ENCODE measurements at places on chromosomes 5 and 9.

GRCh38 chr9:92385001-92385400, 19.4 kb downstream of the OGN start:
- no peak for DNase-seq

DNA sequence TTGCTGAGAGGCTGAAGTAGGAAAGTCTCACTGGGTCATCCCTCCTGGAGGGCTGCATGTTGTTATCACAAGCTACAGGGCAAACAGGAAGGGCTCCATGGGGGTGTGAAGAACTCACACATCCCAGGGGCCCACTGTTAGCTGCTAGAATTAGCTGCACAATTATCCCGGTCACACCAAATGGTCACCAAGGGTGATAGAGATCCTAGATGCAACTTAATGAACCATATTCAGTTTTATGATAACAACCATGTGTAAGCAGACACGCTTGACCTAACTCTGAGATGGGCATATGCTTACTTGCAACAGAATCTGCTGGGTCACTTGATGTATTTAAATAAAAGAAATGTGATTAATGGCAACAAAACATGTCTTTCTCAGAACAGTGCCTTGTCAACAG, 143.5 kb upstream of the C6 start:
- no peak for DNase-seq

GRCh38 chr5:170132269-170132975, 26.7 kb downstream of the FOXI1 start:
- DNase-seq = no peak

- no peak for DNase-seq
Observed at GRCh38 chr5:151151793-151152192, 5.8 kb downstream of the ANXA6 start.

DNA sequence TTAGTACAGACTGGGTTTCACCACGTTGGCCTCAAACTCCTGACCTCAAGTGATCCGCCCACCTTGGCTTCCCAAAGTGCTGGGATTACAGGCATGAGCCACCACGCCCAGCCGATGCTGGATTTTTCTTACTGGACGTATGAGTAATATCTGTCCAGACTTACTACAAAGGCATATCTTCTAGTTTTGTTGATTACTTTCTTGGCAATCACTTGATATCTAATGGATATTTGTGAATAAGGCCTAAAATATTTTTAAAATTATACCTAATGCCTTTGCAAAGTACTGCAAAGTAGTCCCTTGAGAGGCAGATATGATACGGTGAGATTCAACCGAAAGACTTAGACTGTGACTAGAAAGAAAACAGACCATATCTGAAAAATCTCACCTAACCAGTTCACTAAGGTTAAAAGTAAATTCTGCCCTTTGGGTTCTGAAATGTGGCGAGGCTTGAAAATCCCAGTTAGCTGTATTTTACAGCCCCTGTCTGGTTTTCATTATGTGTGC, 152.1 kb downstream of the GNAQ start:
- no peak for DNase-seq

- no peak for DNase-seq
Observed at GRCh38 chr5:21145376-21145775, 1157.4 kb upstream of the CDH18 start.

GRCh38 chr9:124108216-124108615, 96.6 kb downstream of the LHX2 start:
- DNase-seq = no peak

DNA sequence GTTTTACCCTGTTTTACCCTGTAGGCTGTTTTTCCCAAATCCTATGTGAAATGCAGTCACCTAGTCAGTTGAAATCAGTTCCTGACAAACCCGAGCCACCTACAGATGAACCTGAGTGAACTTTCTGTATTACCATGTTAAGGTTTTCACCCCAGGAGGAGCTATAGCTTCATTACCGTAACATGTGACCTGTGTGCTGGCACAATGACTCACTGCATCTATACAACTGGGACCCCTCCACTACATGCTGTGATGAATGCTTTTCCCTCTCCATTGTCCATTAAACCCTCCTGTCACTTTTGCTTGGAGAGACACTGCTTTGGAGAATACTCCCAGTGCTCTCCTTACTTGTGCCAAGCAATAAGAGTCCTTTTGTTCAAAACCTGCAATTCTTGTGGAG, 1974.8 kb downstream of the EFNA5 start:
- no peak for DNase-seq

GRCh38 chr5:38207343-38207742, 51.0 kb upstream of the EGFLAM start:
- no peak for DNase-seq

GRCh38 chr5:34511481-34511880, 144.6 kb upstream of the RAI14 start:
- no peak for DNase-seq

DNA sequence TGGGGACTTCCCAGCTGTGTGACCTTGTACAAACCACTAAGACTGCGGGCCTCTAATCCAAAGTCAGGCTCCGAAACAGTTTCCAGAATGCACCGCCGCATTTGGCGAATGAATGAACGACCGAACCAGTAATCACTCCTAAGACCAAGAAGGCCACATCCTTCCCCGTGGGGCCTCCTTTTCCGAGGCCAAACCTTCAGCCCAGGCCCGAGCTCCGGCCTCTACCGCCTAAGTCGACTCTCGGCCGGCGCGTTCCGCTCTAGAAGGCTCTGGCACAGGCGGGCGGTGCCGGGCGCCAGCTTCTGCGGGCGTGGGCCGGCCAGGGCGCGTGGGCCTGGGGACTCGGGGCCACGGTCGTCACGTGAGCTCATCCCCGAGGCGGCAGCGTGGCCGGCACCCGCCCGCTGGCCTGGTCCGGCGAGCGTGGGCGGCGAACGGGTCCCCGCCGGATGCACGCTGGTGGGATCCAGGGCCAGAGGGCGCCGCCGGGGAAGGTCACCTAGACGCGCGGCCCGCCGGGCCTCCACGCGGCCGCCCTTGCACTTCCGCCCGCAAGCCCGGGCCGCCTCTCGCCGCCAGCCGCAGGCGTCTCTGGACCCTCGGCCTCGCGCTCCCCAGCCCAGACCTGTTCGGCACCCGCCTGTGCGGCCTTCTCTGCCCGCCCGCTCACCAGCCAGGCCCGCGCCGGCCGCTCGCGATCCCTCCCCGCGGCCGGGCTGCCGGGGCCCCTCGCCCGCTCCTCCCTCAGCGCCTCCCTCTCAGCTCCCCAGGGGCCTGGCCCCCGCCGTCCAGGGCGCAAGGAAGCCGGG, 754 bp downstream of the VDAC1 start:
- no peak for DNase-seq

GRCh38 chr9:4662989-4663792, 1.1 kb downstream of the PLPP6 start:
- no peak for DNase-seq

DNA sequence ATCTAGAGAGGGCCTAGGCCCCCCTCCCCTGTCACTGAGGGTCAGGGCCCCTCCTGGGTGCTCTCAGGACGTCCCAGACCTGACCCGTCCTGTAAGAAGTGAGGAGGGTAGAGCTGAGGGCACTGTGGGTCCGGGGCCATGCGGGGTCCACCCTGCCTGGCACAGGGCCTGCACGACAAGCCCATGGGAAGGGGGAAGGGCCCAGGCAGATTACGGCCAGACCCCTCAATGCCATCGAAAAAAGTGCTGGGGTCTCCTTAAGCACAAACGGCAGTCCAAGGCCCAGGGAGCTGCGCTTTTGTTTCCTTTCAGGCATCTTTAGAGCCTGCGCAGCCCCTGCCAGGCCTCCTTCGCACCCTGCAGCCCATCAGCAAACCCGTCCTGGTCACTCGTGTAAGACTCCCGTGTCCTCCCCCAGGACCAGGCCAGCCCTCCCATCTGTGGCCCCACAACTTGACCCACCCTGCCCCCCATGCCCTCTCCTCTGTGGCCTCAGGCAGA, 4.4 kb upstream of the EXOC3 start:
- DNase-seq = no peak

- no peak for DNase-seq
Observed at GRCh38 chr9:38287420-38287985, 105.0 kb upstream of the ALDH1B1 start.

- DNase-seq = no peak
Observed at GRCh38 chr9:116208417-116209232, 55.0 kb downstream of the PAPPA start.

GRCh38 chr5:88503041-88503345, 234.3 kb upstream of the TMEM161B start:
- no peak for DNase-seq

DNA sequence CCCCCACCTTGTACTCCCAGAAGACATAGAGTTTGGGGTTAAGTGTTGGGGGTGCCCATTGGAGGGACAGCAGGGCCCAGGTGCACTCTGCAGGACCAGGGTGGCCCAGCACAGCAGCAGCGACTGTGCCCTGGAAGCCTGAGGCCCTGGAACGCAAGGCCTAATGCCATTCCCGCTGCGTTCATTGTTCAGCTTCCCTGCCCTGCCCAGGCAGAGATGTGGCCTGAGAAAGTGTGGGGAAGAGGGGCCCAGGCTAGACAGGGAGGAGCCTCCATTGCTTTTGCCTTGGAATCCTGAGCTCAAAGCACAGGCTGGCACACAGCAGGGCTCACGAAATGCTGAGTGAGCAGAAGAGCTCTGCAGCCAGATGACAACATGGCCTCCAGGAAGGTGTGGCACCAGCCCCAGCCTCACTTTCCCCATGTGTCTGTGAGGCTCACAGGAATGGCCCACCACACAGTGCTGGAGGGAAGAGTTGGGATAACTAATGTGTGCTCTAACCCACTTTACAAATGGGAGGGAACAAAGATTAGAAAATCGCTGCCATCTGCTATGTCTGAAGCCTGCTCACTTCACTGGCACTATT, 19.4 kb downstream of the S1PR3 start:
- DNase-seq = no peak

- DNase-seq = no peak
Observed at GRCh38 chr9:98086461-98086860, 29.9 kb downstream of the NANS start.

DNA sequence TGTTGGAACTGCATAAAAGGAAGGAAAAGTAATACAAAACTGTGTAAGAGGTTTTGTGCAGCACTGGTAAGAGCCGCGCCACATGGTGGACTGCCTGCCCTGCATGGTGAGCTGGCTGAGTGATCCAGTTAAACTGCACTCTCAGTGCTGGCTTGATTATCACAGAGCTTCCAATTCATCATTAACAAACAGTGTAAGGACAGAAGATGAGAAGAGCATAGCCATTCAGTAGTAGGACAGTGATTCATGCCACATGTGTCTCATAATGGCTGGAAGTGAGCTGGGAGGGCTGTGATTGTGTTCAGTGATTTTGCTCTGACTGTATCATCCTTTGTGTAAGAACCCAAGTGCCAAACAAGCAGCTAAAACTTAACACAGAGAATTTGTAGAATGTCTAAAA, 14.1 kb downstream of the ASPN start:
- no peak for DNase-seq

DNA sequence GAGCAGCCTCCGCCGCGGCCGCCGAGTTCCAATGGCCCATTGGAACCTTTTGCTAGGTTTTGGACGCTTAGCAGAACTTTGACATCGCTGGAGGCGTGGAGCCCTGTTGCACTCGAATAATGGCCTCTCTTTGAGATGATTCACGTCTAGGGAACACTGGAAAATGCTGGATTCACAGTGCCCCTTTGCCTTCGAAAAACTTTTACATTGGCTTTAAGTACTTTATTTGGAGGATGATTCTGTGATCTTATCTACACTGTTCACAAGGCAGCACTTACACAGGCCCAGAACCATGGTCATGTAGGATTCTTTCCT, 536 bp upstream of the PPIC start:
- DNase-seq = no peak

DNA sequence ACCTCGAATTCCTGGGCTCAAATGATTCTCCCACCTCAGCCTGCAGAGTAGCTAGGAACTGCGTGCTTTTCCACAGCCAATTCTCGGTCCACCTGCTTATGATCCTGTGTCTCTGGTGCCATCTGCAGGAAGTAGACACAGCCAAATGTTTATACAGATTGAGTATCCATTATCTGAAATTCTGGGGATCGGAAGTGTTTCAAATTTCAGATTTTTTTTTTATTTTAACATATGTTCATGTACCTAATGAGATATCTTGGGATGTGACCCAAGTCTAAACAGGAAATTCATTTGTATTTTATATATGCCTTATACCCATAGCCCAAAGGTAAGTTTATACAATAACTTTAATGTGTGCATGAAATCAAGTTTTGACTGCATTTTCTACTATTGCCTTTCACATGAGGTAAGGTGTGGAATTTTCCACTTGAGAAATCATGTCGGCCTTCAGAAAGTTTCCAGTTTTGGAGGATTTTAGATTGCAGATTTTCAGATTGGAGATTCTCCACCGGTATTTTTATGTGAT, 89.5 kb downstream of the ESM1 start:
- no peak for DNase-seq

GRCh38 chr9:133576875-133577736, 32.1 kb downstream of the FAM163B start:
- DNase-seq = no peak

DNA sequence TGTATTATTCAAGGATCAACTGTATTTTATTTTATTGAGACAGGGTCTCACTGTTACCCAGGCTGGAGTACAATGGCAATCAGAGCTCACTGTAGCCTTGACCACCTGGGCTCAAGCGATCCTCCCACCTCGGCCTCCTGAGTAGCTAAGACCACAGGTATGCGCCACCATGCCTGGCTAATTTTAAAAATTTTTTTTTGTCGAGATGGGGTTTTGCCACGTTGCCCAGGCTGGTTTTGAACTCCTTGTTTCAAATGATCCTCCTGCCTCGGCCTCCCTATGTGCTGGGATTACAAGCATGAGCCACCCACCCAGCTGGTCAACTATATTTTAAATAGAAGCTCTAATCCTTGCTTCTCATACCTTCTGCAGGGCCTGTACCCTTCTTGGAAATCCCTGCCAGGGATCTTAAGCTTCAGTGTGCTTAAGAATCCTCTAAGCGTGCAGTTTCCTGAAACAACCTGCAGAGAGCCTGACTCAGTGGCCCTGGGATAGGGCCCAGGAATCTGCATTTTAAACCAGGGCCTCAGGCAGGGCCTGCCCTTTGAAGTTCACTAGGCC, 2.9 kb downstream of the AKNA start:
- DNase-seq = no peak

GRCh38 chr9:109974143-109974917, 194.3 kb downstream of the PALM2AKAP2 start:
- DNase-seq = no peak

DNA sequence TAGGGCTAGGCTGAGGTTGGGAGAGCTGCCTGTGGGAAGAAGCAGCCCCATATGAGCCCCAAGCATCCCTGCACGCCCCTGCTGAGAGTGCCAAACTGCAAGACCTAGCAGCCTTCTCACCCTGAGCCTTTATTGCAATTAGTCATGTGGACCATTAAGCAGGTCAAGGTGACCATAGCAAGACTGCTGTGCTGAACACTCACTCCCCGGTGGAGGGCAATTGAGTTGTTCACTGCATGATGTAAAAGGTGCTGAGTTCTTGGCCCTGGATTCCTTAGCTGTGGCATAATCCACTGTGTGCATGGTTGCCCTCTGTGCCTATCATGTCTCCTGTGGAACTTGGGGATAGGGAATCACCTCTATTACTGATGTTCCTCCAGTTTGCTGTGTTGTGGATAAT, 131.1 kb downstream of the FOXD1 start:
- DNase-seq = no peak

GRCh38 chr5:1122511-1123294, 10.8 kb upstream of the SLC12A7 start:
- DNase-seq = no peak

- DNase-seq = no peak
Observed at GRCh38 chr9:100083448-100084127, 15.2 kb downstream of the ERP44 start.

GRCh38 chr9:69806627-69807026, 14.0 kb upstream of the CFAP95 start:
- DNase-seq = no peak

GRCh38 chr5:14479143-14479696, 102.4 kb upstream of the OTULINL start:
- no peak for DNase-seq

All from H1 (cell line).